ENCODE measurements at places on chromosomes 1 and 21.

DNA sequence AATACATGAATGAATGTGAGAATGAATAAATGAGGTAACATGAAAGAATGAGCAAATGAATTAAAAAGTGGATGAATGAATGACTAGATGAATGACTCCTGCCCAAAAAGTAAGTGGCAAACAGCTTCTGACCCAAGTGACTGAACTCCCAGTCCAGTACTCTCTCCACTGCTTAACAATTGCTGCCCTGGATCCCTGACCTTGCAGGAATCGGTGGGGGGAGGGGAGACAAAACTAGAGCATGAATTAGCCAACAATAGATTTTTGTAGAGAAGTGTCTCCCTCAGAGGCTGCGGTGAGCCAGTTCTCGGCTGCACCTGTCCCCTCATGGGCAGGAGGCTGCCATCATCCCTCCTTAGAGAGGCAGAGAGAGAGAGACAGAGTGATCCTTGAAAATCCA is 5.9 kb upstream of the GRIK3 start:
- DNase-seq = no peak

GRCh38 chr1:185654199-185654951 is 79.8 kb upstream of the HMCN1 start:
- no peak for DNase-seq

GRCh38 chr1:218658899-218659298 is 313.8 kb downstream of the TGFB2 start:
- DNase-seq = no peak

DNA sequence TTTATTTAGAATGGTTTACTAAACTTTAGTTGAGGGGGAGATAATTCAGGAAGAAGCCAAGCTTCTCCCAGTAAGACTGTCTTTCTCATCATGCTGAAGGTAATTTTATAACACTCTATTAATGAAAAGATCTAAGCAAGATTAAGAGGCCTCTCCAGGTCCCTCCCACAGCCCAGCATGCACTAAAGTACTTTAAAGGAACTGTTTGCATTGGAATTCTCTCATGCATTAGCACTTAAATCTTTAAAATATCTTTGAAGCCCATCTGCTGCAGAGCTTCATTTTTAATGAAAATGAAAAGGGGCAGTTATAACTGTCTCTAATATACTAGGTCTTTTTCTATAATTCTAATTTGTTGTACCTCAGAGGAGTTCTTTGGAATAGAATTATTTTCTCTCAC is 1379.1 kb upstream of the ADGRL4 start:
- DNase-seq = no peak
